ENCODE measurements at places on chromosomes 11 and 22. TPM values are rescaled to one million over a fixed set of nuclear protein-coding genes. Genes with fewer than 3 reads are reported as not detected.

Gene ASCC2
- total RNA-seq = 25.8 TPM

Gene PVALB
- total RNA-seq = not detected

Gene GAL3ST3
- total RNA-seq = not detected

Gene LZTR1
- 14.1 TPM for total RNA-seq

Gene CDC42EP2
- total RNA-seq = 2.6 TPM

Gene PRR5L
- total RNA-seq = 51.8 TPM

Gene GAL3ST1
- total RNA-seq = not detected

Gene ASPHD2
- total RNA-seq = 4.8 TPM

Gene KCTD14
- 6.0 TPM for total RNA-seq

Gene TTC38
- 11.7 TPM for total RNA-seq

Gene MCHR1
- total RNA-seq = 0.24 TPM

Gene TECTA
- total RNA-seq = not detected

Gene WNT7B
- total RNA-seq = 18.5 TPM

Gene SCARF2
- total RNA-seq = 0.43 TPM

Gene CYP2D6
- total RNA-seq = 0.85 TPM

Gene APOBEC3B
- total RNA-seq = 0.72 TPM

Gene SYT7
- total RNA-seq = 17.6 TPM

Gene JHY
- total RNA-seq = 1.5 TPM

Gene KDM2A
- 38.3 TPM for total RNA-seq

Gene PRR33
- not detected for total RNA-seq

Gene CCDC116
- not detected for total RNA-seq

Measured in tracheal epithelial cell (primary cell).